ENCODE measurements at places on chromosomes 11 and 22. TPM values are rescaled to one million over a fixed set of nuclear protein-coding genes. Genes with fewer than 3 reads are reported as not detected.

Gene SNX19
- total RNA-seq, result 33.5 TPM

Gene PRR33
- total RNA-seq, result 0.14 TPM

Gene HTR3B
- total RNA-seq, result not detected

Gene FERMT3
- 1.8 TPM for total RNA-seq

Gene FBXO3
- total RNA-seq, result 26.6 TPM

Gene PACSIN3
- 34.1 TPM for total RNA-seq

Gene SRPRA
- 105 TPM for total RNA-seq

Gene ALDH3B1
- 0.82 TPM for total RNA-seq

Gene TMEM126B
- total RNA-seq, result 63.6 TPM

Gene CFAP300
- total RNA-seq, result 9.7 TPM

Gene CACNA1I
- total RNA-seq, result 0.09 TPM

Gene RASGRP2
- 1.6 TPM for total RNA-seq

Gene GRM5
- 3.1 TPM for total RNA-seq

Gene SCGB1A1
- not detected for total RNA-seq

Gene OR4C6
- total RNA-seq, result not detected

Gene MUC15
- 0.14 TPM for total RNA-seq

Gene SLC22A25
- not detected for total RNA-seq

Gene MB
- total RNA-seq, result not detected

Gene CHADL
- total RNA-seq, result 0.49 TPM

Gene OR4A16
- total RNA-seq, result not detected

Gene SLC25A18
- total RNA-seq, result 1.1 TPM

Gene CEP126
- total RNA-seq, result 2.0 TPM

Gene MMP1
- total RNA-seq, result 0.61 TPM

Gene BIK
- total RNA-seq, result 1.2 TPM

Gene GPHA2
- total RNA-seq, result not detected

Gene MIEF1
- total RNA-seq, result 24.7 TPM

Gene POU2AF1
- total RNA-seq, result 0.31 TPM

Gene C1QTNF4
- total RNA-seq, result 5.9 TPM

Gene JOSD1
- 29.5 TPM for total RNA-seq

Gene SLC43A3
- 0.43 TPM for total RNA-seq

Gene OR6Q1
- not detected for total RNA-seq

Gene APOA5
- 0.62 TPM for total RNA-seq

Gene IL17REL
- 0.20 TPM for total RNA-seq

Gene SERGEF
- total RNA-seq, result 39.0 TPM

Gene PYGM
- 1.1 TPM for total RNA-seq

Gene TECTA
- total RNA-seq, result 4.6 TPM

Gene SLC22A6
- total RNA-seq, result not detected

Gene GPR83
- 1.6 TPM for total RNA-seq

Gene NXPE4
- 0.52 TPM for total RNA-seq

Gene C11orf42
- not detected for total RNA-seq

Gene SGSM1
- 2.2 TPM for total RNA-seq

Gene GPR137
- 25.4 TPM for total RNA-seq

Gene CSNK2A3
- total RNA-seq, result 1.8 TPM

Gene BLID
- 6.8 TPM for total RNA-seq
